ENCODE measurements at places on chromosomes 4 and X. TPM values are rescaled to one million over a fixed set of nuclear protein-coding genes. Genes with fewer than 3 reads are reported as not detected.

GALNTL6 gene
- not detected for total RNA-seq

CITED1 gene
- 0.12 TPM for total RNA-seq

NLRP2B gene
- total RNA-seq, result not detected

SH2D1A gene
- not detected for total RNA-seq

TBC1D9 gene
- total RNA-seq, result 7.2 TPM

- DNase-seq, result peak; percentile 64
These were observed 20.9 kb upstream of the XPNPEP2 start for GRCh38 chrX:129717892-129718291.

- DNase-seq, result no peak
These were observed 192.8 kb upstream of the BCOR start for GRCh38 chrX:40290517-40290916.

DNA sequence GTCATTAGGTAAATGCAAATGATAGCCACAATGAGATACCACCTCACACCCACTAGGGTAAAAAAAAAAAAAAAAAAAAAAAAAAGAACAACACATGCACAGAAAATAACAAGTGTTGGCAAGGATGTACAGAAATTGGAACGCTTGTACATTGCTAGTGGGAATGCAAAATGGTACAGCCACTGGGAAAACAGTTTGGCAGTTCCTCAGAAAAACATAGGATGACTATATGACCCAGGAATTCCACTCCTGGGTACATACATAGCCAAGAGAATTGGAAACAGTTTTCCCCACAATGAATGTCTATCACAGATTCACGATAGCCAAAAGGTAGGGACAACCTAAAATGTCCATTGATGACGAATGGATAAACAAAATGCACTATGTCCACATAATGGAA, 161.3 kb upstream of the MAMLD1 start:
- DNase-seq, result peak; percentile 74

DNA sequence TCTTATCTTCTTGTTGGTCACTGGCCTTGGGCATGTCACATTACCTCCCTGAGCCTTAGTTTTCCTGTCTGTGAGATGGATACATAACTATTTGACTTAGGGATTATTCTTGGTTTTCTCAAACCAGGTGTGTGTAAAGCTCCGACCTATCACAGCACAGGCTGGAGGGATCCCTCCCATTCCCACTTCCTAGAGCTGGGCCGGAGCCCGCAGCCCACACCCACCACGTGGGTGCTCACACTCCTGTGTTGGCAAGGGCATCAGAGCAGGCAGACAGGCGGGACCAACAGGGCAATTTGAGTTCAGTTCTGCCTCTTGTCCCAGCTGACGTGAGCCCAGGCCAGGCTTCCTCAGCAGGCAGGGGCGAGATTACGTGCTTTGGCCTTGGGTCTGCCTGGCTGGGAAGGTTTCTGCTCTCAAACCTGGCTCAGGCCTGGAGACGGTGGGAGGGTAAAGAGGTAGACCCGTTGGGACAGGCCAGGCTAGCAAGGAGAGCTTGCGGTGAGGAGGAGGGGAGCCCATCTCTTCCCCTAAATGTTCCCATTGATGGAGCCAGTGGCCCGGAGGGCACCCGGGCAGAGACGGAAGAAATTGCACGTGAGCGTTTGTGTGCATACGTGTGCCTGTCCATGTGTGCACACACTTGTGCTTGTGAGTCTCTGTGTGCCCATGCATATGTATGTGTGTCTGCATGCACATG, 734 bp upstream of the SH3TC1 start:
- peak; percentile 28 for DNase-seq

- no peak for DNase-seq
These were observed 107.0 kb downstream of the PCDH18 start for GRCh38 chr4:137425281-137425680.

GRCh38 chr4:39642885-39643552, 4.4 kb upstream of the SMIM14 start:
- no peak for DNase-seq

DNA sequence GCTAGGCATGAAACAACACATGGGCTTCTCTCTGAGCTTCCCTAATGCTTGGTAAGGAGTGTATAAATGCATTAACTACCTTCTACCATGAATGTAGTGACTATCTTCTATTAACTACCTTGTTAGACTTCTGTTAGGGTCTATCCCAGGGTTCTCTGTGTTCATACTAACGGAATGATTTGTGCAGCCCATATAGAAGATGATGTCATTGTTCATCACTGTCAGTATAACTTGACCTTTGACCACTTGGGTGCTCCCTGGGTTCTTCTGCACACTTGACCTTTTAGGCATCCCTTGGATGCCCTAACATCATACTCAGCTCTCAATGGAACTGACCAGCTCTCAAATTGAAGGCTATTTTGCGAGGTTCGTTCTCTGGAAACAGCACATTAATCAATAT, 30.8 kb upstream of the CT47C1 start:
- no peak for DNase-seq

DNA sequence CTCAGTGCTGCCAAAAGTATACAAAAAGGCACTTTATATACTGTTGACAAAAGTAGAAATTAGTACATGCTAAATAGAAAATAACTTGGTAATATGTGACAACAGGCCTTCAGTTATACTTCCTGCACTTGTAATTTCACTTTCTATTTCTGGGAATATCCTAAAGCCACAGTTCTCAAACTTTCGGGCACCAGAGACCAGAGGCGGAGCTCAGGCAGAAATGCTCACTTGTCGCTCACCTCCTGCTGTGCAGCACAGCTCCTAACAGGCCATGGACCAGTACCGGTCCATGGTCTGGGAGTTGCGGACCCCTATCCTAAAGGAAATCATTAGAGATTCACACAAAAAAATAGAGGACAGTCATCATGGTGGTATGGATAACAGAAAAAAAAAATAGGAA, 25.7 kb downstream of the ACSL4 start:
- peak; percentile 23 for DNase-seq

DNA sequence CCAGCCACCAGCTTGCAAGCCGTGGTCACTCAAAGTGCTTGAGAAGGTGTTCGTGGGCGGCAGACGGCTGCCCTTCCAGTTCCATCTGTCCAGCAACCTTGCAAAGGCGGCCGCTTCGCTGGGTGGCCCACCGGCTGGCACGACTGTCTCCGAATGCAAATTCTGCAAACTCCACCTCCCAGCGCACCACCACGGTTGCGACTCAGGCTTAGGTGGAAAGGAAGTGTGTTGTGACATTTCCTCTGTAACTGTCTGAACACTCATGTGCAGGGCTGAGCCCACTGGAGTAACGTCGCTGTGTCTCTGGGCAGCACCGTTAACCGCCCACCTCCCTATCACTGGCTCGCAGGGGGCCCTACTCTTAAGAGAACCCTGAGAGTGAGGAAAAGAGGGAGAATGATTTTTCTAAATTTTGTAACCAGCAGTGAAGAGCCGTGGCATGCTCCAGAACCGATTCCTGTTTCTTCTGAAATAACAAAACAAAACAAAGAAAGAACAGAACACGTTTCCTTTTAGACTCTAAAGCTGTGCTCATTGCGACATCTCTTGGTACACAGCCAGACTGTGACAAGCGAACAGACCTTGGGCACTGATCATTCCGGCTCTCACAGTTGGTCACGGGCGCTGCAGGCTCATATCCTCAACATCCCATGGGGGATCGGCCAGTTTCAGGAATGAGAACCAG, at the start of gene P2RY8:
Gene P2RY8 (minus strand): TSS at position 155 of the 685 bp plus-strand sequence. CDS start 70,627 bp downstream, outside the sequence.
- peak; percentile 79 for DNase-seq

DNA sequence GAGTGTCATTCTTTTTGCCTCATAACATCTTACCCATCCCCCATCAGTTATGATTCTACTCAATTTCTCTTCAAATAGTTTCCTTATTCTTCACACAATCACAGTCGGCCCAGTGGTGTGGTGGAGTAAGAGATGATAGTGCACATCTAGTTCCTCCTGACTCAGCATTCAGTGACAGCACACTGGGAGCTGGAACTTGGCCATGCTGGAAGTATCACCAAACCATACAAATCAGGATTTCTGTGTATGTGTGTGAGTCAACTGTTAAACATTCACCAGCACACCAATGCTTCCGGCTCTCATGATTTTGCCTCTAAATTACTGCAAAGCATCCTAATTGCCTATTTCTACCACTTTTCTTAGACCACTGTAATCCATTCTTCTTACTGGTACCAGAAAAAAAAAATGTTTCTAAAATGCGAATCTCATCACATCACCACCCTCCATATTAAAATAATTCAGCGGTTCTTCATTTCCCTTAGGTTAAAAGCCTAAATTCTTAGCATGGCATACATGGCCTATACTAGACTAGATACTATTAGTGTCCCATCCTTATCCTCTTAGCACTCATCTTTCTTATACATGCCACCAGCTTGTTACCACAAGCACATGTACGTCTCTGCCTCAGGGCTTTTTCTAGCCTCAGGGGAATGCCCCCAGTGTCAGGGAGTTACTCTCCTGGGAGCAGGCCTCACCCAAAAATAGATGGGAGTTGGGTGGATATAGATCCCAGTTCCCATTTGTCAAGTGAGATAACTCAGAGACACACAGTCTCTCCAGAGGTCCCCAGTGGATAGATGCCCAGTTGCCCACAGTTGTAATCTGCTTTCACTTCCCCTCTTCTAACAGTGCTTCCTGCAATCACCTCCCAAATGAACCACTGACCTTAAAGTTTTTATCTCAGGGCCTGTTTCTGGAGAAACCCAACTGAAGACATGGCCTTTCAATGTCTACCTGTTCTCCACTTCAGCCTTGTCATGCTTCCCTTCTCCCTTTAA, 49.2 kb upstream of the DDX53 start:
- DNase-seq, result peak; percentile 89

Measured in RPMI7951 (cell line).